ENCODE measurements at places on chromosomes 3 and 15. TPM values are rescaled to one million over a fixed set of nuclear protein-coding genes. Genes with fewer than 3 reads are reported as not detected.

DNA sequence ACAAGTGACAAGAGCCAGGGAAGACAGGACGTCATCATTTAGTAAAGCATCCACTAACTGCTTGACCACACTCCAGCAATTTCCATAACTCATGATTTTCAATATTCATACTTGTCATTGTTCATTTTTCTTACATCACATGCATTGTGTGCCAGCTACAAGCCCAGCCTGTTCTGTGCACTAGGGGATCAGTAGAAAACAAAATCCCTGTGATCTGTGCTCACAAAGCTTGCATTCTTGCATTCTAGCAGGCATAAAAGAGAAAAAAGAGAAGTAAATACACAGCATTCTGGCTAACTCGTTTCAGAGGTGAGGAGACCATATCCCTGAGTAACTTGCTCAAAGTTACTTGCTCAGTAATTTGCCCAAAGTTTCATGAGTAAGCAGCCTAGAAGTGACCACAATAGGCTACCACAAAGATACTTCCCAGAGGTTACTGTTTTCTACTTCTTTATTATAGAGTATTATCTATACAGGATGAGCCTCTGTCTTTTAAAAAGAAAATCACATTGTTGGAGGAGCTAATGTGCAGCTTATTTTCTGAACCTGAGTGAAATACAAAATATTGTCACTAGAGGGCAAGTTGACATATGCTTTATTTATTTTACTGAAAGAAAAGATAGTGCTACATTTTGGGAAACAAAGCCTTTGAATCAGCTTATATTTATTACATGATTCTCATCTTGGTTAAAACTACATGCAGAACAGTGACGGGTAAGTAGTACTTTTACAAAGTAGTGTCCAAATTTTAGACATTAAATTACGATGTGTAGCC, 701.4 kb upstream of the LMCD1 start:
- no peak for DNase-seq
- H3K4me1 ChIP-seq: no peaks in the 10 kb centered on the region
- H3K27me3 ChIP-seq: no peaks in the 10 kb centered on the region
- no peak overlapping the region for H3K4me3 ChIP-seq
- H3K36me3 ChIP-seq: no peaks in the 10 kb centered on the region
- H3K27ac ChIP-seq: no peak overlapping the region

The HTR3E gene
- polyA plus RNA-seq: not detected

GRCh38 chr3:146157325-146158060, 3.5 kb downstream of the PLOD2 start:
- no peaks in the 10 kb centered on the region for H3K36me3 ChIP-seq
- H3K4me1 ChIP-seq: peaks cover 18% of the 10 kb centered on the region
- no peak for DNase-seq
- no peak overlapping the region for H3K27ac ChIP-seq
- H3K4me3 ChIP-seq: no peak overlapping the region

DNA sequence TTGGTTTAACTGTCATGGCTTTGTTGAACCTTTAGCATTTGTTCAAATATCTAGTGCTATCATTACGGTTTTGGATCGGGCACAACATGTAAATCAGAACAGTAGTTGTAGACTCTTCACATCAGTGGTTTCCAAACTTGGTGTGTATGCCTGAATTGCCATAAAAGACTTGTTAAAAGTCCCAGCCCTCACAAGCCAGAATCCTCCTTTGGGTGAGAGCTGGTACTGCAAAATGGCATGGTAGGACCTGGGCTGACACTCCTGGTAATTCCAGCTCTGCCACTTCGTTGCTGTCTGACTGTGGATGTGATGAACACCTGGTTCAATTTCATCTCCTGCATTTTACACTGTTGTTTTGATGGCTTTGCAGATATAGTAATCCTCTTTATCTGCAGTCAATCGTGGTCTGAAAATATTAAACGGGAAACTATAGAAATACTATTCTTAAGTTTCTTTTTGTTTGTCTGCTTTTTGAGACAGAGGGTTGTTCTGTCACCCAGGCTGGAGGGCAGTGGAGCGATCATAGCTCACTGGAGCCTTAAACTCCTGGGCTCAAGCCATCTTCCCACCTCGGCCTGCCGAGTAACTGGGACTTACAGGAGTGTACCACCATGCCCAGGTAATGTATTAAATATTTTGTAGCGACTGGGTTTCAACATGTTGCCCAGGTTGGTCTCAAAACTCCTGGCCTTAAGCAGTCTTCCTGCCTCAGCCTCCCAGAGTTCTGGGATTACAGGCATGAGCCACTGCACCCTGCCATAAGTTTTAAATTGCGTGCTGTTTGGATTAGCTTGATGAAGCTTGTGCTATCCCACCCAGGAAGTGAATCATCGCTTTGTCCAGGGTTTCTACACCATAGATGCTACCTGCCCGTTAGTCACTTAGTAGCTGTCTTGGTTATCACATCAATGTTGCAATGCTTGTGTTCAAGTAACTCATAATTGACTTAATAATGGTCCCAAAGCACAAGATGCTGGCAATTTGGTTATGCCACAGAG, 61.6 kb downstream of the RAB7A start:
- H3K27me3 ChIP-seq: no peaks in the 10 kb centered on the region
- no peaks in the 10 kb centered on the region for H3K36me3 ChIP-seq
- H3K4me3 ChIP-seq: no peak overlapping the region
- DNase-seq: peak; percentile 85
- peak overlapping the region; percentile 78 for H3K27ac ChIP-seq

The C15orf39 gene
- polyA plus RNA-seq: 8.9 TPM

The GOLGA6L26 gene
- polyA plus RNA-seq: not detected

The POPDC2 gene
- 0.63 TPM for polyA plus RNA-seq

DNA sequence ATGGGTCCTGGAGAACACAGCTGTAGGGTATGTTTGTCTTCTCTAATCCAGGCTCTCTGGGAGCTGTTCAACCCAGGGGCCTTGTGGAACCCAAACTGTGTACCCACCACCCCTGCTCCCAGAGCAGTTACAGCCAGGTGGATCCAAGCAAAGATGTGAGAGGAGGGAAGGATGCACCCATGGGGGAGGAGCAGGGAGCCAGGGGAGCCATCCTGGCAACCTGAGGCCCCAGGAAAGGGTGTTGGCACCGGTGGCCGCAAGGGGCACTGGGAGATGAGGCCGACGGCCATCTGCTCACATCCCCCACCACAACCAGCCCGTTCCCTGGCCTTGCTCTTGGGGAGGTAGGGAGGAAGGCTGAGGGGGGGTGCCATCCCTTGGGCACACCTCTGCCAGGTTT, 43.2 kb downstream of the CMTM6 start:
- no peak for DNase-seq
- H3K27me3 ChIP-seq: no peaks in the 10 kb centered on the region
- H3K27ac ChIP-seq: no peak overlapping the region

DNA sequence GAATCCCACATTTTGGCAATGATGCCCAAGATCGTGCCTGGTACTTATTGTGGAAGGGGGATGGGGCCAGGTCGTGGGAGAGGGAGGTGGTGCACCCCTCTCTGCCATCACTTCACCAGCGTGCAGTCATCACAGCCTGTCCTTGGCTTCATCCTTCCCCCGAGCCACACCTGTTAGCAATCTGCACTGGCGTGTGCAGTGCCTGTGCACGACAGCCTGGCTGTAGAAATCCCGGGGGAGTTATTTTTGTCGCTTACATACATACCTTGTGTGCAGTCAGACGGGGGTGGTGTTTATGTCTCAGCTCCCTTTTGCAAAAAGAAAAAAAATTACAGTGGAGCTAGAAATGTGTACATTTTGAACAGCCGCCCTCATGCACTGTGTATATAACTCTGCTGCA, 216.0 kb downstream of the TLE3 start:
- H3K36me3 ChIP-seq: no peaks in the 10 kb centered on the region
- no peak overlapping the region for H3K27ac ChIP-seq
- H3K4me1 ChIP-seq: no peaks in the 10 kb centered on the region

The KCTD6 gene
- polyA plus RNA-seq: 11.3 TPM

The ARRDC4 gene
- polyA plus RNA-seq: 19.0 TPM

GRCh38 chr3:176376531-176376930, 820.8 kb downstream of the TBL1XR1 start:
- no peaks in the 10 kb centered on the region for H3K27me3 ChIP-seq
- H3K4me1 ChIP-seq: no peaks in the 10 kb centered on the region
- H3K4me3 ChIP-seq: no peak overlapping the region
- DNase-seq: no peak
- no peaks in the 10 kb centered on the region for H3K36me3 ChIP-seq

GRCh38 chr3:58335652-58335947, 2.9 kb downstream of the PXK start:
- no peaks in the 10 kb centered on the region for H3K27me3 ChIP-seq
- H3K36me3 ChIP-seq: peaks cover 7% of the 10 kb centered on the region
- H3K4me3 ChIP-seq: peak overlapping the region; percentile 92
- peaks cover 44% of the 10 kb centered on the region for H3K4me1 ChIP-seq
- no peak for DNase-seq

DNA sequence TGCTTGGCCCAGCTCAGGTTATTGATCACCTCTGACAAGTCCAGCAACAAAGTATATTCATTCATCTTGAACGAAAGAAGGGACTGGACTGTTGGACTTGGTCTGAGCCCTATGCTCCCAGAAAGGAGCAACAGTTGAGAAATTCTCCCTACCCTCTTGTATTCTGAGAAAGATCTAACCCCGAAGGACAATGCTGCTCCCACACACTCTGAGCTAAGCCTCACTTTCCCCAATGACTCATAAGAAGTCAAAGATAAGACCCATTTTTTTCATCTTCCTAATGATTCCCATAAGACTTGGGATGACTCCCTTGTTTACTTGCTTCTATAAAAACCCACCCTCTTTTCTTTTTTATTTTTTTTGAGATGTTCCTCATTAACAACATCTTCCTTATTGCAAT, 549.4 kb upstream of the MDFIC2 start:
- H3K27me3 ChIP-seq: no peaks in the 10 kb centered on the region
- DNase-seq: no peak
- no peaks in the 10 kb centered on the region for H3K36me3 ChIP-seq

GRCh38 chr3:110318108-110318507, 753.5 kb upstream of the NECTIN3 start:
- H3K4me1 ChIP-seq: peaks cover 12% of the 10 kb centered on the region
- H3K4me3 ChIP-seq: no peak overlapping the region

GRCh38 chr3:146709969-146710368, 104.8 kb upstream of the PLSCR5 start:
- no peaks in the 10 kb centered on the region for H3K27me3 ChIP-seq
- H3K27ac ChIP-seq: no peak overlapping the region
- no peaks in the 10 kb centered on the region for H3K36me3 ChIP-seq
- no peak overlapping the region for H3K4me3 ChIP-seq

DNA sequence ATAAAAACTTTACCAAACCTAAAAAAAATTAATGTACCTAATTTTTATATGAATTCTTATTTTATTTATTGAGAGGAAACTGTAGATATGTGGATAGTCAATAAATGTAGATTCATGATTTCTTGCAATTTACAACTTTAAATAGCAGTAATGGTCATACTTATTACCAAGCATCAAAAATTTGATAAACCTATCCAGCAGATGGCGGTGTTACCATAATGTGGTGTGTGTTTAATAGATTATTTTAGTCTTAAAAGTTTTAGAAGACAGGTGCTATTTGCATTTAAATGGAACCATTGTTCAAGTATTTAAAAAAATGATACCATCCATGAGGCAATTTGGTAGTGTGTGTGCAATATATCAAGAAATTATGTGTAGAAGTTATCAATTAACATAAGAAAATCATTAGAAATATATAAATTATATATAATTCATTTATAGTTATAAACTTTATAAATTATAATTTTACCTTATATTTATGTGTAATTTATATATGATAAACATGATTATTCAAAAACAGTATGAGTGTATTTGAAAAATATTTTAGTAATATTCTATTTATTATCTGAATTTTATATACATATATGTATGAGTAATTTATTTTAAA, 176.0 kb upstream of the BCHE start:
- H3K4me1 ChIP-seq: no peaks in the 10 kb centered on the region
- no peak overlapping the region for H3K4me3 ChIP-seq
- no peaks in the 10 kb centered on the region for H3K36me3 ChIP-seq

- H3K27ac ChIP-seq: no peak overlapping the region
- H3K27me3 ChIP-seq: no peaks in the 10 kb centered on the region
- H3K36me3 ChIP-seq: no peaks in the 10 kb centered on the region
- H3K4me1 ChIP-seq: no peaks in the 10 kb centered on the region
- DNase-seq: no peak
Observed at GRCh38 chr3:189646853-189647542, 15.8 kb downstream of the TP63 start.

The SLC6A1 gene
- not detected for polyA plus RNA-seq

GRCh38 chr3:17076940-17077605, 192.3 kb downstream of the PLCL2 start:
- H3K36me3 ChIP-seq: peaks cover 93% of the 10 kb centered on the region
- no peaks in the 10 kb centered on the region for H3K27me3 ChIP-seq

The CHST14 gene
- 6.1 TPM for polyA plus RNA-seq

Data from CD14-positive monocyte (primary cell).